Activated naive CD8-positive, alpha-beta T cell treated with anti-CD3 and anti-CD28 coated beads for 36 hours (primary cell): ENCODE measurements at places on chromosomes 11 and 22. TPM values are rescaled to one million over a fixed set of nuclear protein-coding genes. Genes with fewer than 3 reads are reported as not detected.

P2RX6 gene
- total RNA-seq, result 0.14 TPM

- no peak for DNase-seq
Measured at GRCh38 chr22:19987394-19988306, 29.0 kb downstream of the ARVCF start.

ENTHD1 gene
- total RNA-seq, result 0.39 TPM

- DNase-seq, result no peak
Measured at GRCh38 chr11:60428517-60428916, 855 bp upstream of the MS4A5 start.

DNA sequence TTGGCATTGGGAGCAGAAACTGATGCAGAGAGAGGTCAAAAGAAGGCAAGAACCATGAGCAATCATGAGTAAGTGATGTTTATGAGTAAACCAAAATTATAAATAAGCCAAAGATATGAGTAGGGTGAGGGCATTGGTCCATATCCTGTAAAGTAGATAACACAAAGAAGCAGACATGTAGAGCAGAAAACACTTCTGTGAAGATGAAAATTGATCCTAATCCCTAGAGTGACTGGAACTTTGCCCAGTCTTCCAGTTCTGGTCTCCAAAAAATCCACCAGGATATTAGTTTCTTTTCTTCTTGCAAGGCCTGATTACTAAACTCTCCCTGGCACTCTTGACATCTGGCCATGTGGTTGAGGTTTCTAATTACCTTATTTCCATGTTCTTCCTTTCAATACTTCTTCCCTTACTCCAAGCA is 13.7 kb upstream of the DRD2 start:
- DNase-seq, result no peak

DNA sequence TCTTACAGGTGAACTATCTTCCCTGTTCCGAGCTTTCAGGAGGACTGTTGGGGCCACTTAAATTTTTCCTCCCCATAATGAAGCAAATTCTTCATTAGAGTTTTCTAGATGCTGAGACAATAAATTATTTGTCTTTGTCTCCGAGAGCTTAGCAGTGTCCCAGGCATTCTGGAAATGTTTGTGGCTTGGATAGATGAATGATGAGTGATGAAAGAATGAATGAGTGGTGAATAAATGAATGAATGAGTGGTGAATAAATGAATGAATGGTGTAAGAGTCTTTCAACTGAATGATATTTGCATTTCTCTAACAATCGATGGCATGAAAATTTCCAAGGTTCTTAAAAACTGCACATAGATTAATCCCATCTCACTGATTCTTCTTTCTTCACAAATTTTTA is 52.8 kb downstream of the AHNAK start:
- DNase-seq, result no peak

- DNase-seq, result no peak
Measured at GRCh38 chr11:3134651-3135480, 30.2 kb downstream of the OSBPL5 start.

XKR3 gene
- not detected for total RNA-seq

GRCh38 chr22:45421349-45422055 is 8.0 kb downstream of the RIBC2 start:
- DNase-seq, result no peak

DNA sequence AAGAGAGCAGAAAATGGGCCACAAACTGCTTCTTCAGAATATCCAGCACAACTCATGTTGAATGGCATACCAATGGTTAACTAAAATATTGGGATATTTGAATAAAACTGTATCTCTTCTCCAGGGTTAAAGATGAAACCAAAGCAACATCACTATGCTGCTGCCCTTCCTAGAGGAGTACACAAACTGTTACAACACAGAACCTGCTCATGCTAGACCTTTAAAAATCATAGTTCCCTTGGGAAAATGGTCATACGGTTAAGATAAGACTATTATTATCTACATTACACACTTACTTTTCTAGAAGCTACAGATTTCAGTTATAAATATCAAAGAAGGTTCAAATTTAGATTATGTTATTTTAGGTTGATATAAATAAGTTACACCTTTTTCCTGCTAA is 78.6 kb upstream of the TP53AIP1 start:
- DNase-seq, result no peak

- peak; percentile 3 for DNase-seq
Measured at GRCh38 chr11:118572981-118573550, 857 bp downstream of the ARCN1 start.

BIRC3 gene
- 79.9 TPM for total RNA-seq

ARHGAP8 gene
- total RNA-seq, result 3.2 TPM

KRTAP5-11 gene
- total RNA-seq, result not detected

SEC14L6 gene
- total RNA-seq, result not detected

DNA sequence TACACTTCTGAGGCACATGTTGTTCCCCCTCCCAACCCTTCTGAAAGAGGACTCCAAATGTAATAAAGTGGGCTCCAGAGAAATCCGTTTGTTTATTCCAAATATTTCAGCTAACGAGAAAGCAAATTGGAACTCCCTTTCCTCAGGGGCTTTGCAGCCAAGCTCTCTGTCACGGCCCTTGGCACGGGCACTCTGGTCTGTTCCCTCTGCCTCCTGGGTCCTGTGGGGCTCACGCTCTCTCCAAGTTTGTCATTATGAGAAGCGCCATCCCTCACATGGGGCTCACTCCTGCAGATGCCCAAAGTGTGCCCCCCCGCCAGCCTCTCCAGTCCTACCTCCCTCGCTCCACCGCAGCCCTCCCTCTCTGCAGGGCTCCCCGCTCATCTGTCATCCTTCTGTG is 125.4 kb upstream of the POU2AF2 start:
- no peak for DNase-seq

DNA sequence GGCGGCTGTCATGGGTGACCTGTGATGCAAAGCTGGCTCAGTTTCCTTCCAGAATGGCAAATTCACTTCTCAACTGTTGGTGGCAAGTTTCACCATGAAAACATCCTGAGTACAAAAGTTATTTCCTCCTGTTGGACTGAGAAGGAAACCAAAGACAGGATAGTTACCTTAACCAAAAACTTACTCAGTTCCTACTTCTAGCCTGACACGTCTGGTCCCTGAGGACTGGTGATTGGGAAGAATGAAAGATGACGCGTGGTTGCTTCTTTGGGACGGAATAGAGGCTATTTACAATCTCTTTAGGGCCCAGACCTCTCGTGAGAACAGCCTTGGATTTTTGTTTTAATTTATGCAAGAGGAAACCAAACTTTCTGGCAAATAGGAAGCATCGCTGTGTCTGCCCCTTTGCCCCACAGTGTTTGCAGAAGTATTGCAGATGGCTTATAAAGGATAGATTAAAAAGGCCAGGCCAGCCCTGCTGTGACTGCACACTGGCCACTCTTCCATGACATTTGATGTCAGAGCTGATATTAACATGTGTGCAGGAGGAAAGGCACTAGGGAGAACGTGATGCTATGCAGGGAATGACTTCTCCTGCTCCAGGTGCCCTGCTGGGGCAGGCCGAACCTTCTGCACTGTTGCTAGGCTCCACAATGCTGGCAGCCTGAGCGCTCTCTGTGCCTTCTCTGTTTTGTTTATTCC is 7.6 kb downstream of the VPS26B start:
- no peak for DNase-seq

- DNase-seq, result no peak
Measured at GRCh38 chr11:115665175-115665821, 161.1 kb upstream of the CADM1 start.

- no peak for DNase-seq
Measured at GRCh38 chr22:43118953-43119458, 8.5 kb downstream of the BIK start.

DNA sequence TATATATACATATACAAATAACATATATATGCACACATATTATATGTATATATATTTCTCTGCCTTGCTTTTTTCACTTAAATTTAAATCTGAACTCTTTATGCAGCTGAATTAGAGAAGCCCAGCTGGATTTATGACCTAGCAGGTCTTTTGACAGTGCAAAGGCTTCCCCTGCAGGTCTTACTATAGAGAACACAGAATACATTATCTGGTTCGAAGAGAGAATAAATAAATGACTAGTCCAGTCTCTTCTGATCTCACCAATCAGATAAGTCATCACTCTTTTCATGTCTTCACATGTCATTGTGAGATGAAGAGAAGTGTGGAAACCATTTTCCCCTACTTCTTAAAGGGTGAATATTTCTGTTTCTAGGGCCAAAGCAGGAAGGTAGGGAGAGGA is 58.2 kb downstream of the OR10A6 start:
- DNase-seq, result no peak

- no peak for DNase-seq
Measured at GRCh38 chr11:36412781-36413383, 97.2 kb downstream of the TRAF6 start.

DNA sequence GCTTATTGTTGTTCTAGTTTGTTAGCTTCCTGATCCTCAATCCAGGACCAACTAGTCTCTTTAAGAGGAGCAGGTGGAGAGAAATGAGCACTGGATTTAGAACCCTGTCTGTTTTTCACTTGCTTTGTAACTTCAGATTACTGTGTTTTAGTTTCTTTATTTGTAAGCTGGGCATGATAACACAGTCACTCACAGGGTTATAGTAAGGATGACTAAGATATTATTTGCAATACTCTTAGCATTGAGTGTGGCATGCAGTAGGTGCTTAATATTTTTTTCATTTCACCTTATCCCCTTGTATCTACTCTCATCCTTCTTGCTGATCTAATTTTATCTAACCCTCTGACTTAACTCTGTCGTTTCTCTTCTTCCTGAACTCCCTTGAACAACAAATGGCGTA is 33.8 kb downstream of the DNHD1 start:
- no peak for DNase-seq

- DNase-seq, result no peak
Measured at GRCh38 chr22:17583151-17583550, 19.9 kb downstream of the SLC25A18 start.

- DNase-seq, result no peak
Measured at GRCh38 chr11:81246941-81247340, 1486.7 kb downstream of the FAM181B start.

OR6T1 gene
- total RNA-seq, result not detected

FAM83F gene
- total RNA-seq, result 3.4 TPM

DNA sequence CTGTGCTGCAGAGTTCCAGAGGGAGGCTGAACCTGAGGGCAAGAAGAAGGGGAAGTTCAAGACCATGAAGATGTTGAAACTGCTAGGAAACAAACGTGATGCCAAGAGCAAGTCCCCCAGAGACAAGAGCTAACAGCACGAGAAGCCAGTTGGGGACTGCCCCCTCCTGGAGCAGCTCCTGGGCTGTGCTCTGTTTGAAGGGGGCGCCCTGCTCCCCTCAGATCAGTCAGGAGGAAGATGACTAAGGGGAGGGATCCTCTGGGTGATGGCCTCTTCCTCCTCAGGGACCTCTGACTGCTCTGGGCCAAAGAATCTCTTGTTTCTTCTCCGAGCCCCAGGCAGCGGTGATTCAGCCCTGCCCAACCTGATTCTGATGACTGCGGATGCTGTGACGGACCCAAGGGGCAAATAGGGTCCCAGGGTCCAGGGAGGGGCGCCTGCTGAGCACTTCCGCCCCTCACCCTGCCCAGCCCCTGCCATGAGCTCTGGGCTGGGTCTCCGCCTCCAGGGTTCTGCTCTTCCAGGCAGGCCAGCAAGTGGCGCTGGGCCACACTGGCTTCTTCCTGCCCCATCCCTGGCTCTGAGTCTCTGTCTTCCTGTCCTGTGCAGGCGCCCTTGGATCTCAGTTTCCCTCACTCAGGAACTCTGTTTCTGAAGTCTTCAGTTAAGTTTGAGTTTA is 12.6 kb downstream of the C22orf23 start:
- no peak for DNase-seq

DNA sequence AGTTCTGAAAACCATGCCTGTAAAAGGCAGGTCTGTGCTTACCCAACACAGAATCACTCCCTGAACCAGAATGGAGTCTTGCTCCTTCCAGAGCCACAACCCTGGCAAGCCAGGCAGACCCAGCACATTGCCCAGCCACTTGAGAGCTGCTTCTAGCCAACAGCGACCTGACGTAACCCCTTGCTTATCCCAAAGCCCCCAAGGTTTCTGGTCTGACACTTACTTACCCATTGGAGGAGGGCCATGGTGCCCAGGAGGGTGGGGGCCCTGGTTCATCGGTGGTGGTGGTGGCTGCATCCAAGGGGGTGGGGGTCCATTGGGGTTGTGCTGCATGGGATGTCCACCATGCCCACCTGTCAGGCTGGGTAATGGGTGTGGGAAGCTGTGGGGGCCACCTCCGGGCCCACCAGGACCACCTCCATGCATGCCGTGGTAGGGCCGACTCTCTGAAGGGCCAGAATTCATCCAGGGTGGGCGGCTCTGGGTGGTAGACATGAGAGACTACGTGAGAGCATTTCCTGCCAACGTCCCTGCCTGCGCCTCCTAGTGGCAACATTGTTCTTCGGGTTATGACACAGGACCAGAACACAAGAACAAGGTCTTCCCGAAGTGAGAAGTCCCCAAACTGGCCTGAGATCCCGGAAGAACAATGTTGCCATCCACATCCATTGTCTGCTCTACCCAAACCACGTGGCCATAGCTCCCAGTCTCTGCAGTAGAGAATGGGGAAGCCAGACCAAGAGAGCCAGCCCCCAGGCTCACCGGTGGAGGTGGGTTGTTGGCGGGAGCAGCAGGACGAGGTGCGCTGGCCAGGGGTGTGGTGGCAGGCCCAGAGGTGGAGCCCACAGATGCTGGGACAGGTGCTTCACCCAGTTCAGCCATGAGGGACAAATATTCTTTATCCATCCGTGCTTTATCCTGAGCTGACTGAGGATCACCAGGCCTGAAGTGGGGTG is 7.8 kb upstream of the PYGM start:
- DNase-seq, result peak; percentile 75
